ENCODE measurements at places on chromosomes 3 and 15. TPM values are rescaled to one million over a fixed set of nuclear protein-coding genes. Genes with fewer than 3 reads are reported as not detected.

The GHSR gene
- not detected for polyA plus RNA-seq

The ADIPOQ gene
- not detected for polyA plus RNA-seq

The ZPLD1 gene
- not detected for polyA plus RNA-seq

The HTR3E gene
- polyA plus RNA-seq, result not detected

The CHRM5 gene
- polyA plus RNA-seq, result not detected

The ANKRD34C gene
- not detected for polyA plus RNA-seq

The NMNAT3 gene
- 4.9 TPM for polyA plus RNA-seq

The OR4F6 gene
- polyA plus RNA-seq, result not detected

The VPS8 gene
- polyA plus RNA-seq, result 23.9 TPM

The SPCS1 gene
- polyA plus RNA-seq, result 348 TPM

The EPHB3 gene
- 0.59 TPM for polyA plus RNA-seq

The NDUFB4 gene
- polyA plus RNA-seq, result 277 TPM

The FRMD4B gene
- polyA plus RNA-seq, result 0.39 TPM

The FBXO40 gene
- not detected for polyA plus RNA-seq

The CKMT1B gene
- not detected for polyA plus RNA-seq

The TMEM108 gene
- not detected for polyA plus RNA-seq

The MYRIP gene
- polyA plus RNA-seq, result not detected

The INSYN1 gene
- polyA plus RNA-seq, result not detected
